ENCODE measurements at places on chromosomes 4 and X.

DNA sequence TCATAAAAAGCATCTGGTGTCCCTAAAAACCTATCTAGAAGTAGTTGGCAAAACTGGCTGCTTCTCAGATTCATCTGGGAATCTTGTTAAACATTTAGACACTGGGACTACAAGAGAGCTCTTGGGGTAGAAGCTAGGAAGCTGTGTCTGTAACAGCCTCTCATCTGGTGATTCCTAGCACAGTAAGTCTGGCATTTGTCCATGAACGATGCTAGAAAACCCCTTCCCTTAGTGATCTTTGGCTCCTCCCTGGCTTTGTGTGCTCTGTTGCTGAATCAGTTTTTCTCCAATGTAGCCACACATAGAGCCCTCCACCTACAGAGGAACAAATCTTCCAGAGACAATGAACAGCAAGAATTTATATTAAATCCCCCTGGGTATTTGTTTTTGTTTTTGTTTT, 951.7 kb upstream of the LCORL start:
- DNase-seq, result no peak

DNA sequence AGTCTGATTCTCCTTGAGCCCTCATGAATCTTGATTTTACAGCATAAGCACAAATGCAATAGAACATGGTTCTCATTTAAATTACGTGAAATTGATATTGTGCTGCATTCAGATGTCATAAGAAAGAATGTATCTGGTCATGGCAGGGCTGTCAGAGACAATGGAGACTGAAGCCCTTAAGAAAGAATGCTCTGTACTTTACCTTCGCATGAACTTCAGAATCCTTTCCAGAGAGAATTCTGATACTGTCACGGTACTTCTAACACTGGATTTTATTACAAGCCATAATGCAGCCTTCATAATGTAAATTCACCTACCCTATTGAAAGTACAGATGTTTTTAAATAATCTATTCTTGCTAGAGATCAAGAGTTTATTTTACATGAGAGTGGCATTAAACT, 677.9 kb upstream of the ADGRL3 start:
- no peak for DNase-seq

- no peak for DNase-seq
These were observed 202.1 kb downstream of the CENPC start for GRCh38 chr4:67343199-67343598.

- DNase-seq, result no peak
These were observed 85.2 kb upstream of the GPR34 start for GRCh38 chrX:41603596-41603995.

DNA sequence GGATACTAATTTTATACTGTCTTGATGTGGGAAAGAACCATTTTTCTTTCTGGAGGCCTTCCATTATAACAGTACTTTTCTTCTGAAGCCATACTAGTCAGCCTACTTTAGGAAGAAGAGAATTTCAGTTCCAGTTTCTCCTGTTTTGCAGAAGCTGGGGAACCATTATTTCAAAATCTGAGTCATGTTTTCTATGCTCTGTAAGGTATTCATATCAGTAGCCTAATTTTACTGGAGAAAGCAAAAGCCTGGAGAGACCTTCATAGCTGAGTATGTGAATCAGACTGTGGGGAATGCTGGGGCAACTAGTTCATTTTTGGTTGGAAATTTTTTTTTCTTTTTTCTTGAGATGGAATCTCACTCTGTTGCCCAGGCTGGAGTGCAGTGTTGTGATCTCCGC, 22.4 kb downstream of the AFF1 start:
- DNase-seq, result no peak

GRCh38 chrX:134821901-134822300, 163.6 kb upstream of the PLAC1 start:
- DNase-seq, result no peak

GRCh38 chrX:68432648-68433047, 647 bp downstream of the OPHN1 start:
- DNase-seq, result no peak

DNA sequence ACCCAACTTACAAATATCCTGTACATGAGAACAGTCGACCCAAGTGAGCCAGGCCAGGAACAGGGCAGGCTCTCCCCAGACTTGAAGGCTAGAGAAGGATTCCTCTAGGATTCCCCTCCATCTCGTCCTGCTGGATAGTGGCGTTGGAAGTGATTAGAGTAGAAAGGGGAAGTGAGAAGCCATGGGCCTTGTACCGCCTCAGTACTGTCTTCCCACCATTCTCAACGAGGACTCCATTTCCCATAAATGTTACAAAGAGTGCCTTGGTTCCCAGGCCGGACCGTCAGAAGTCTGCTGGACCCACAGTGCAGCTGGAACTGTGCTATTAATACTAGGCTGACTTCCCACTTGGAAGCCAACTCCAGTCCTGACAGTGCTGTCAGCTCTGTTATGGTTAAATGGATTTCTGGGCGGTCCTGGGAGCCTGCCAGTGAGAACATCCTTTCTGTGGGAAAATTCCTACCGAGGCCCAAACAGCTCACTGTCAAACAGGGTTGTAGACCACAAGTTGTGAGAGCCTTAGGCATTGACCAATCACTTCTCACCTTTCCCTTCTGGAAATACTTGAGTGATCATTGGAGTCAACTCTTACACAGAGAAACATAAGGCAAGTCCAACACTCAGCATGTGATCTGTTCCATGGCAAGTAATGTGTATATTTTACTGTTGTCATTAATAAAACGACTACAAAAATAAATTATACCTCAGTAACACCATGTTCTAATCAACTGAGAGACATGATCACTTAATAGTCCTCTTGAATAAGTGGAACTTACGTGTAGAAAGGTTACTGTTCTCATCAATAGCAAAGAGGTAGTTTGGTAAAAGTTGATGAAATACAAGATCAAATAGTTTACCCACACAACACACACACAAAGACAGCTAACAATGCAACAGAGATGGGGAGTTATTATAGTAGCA, 58.4 kb downstream of the AMELX start:
- DNase-seq, result no peak

GRCh38 chrX:47229427-47229826, 3.4 kb upstream of the USP11 start:
- DNase-seq, result no peak

GRCh38 chr4:138311771-138312535, 69.8 kb upstream of the SLC7A11 start:
- DNase-seq, result no peak

DNA sequence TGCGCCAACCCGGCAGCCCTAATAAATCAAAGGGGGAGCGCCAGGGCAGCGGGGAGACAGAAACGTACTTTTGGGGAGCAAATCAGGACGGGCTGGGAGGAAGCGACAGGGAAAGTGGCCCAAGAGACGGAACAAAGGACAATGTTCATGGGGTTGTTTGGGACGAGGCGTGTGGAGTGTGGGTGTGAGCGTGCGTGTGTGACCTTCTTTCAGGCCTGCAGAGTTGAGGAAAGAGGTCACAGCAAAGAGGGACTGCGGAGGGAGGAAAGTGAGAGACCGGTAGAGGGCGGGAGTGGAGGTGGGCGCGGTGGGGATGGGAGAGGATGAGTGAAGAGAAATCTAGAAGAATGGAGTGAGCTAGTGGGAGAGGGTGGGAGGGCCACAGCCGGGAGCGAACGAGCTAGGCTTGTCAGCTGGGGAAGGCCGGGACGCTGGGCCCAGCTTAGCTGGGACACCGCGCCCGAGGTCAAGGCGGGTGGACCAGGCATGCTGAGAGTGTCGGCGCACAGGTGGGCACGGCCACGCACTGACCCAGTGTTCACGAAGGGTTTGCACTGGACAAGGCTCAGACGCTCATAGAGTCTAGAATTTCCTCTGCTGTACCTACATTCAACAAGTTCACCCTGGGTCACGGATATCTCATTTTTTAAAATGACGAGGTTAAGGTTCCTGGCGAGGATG, 14.7 kb upstream of the PITX2 start:
- no peak for DNase-seq

- DNase-seq, result no peak
These were observed 21.8 kb upstream of the GRPR start for GRCh38 chrX:16101581-16101980.

- no peak for DNase-seq
These were observed 2.8 kb upstream of the CPLX1 start for GRCh38 chr4:828641-829271.

GRCh38 chr4:107853444-107854355, 29.0 kb downstream of the SGMS2 start:
- DNase-seq, result no peak

GRCh38 chr4:76733068-76733771, 164.7 kb downstream of the SOWAHB start:
- DNase-seq, result no peak

GRCh38 chrX:6644411-6644810, 109.5 kb upstream of the VCX3A start:
- no peak for DNase-seq

- no peak for DNase-seq
These were observed 57.3 kb upstream of the WDR19 start for GRCh38 chr4:39124885-39125599.

- no peak for DNase-seq
These were observed 1.4 kb upstream of the EMCN start for GRCh38 chr4:100519205-100519604.

GRCh38 chr4:85901500-85901899, 426.6 kb downstream of the ARHGAP24 start:
- DNase-seq, result no peak

DNA sequence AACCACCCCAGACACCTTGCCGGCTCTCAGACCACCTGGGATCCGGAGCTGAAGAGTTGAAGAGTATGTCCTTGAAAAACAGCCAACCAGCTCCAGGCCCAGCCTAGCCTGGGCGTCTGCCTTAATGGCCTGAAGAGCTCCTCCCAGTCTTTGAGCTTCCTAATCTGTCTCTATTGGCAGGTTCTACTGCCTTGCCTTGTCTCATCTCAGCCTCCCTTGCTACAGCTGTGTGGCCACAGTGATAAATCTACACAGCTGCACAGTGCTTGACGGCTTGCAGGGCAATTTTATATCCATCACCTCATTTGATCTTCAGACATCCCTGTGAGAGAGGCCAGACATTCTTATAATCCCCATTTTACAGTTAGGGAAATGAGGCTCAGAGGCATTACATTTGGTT, 19.9 kb downstream of the AWAT2 start:
- DNase-seq, result no peak

DNA sequence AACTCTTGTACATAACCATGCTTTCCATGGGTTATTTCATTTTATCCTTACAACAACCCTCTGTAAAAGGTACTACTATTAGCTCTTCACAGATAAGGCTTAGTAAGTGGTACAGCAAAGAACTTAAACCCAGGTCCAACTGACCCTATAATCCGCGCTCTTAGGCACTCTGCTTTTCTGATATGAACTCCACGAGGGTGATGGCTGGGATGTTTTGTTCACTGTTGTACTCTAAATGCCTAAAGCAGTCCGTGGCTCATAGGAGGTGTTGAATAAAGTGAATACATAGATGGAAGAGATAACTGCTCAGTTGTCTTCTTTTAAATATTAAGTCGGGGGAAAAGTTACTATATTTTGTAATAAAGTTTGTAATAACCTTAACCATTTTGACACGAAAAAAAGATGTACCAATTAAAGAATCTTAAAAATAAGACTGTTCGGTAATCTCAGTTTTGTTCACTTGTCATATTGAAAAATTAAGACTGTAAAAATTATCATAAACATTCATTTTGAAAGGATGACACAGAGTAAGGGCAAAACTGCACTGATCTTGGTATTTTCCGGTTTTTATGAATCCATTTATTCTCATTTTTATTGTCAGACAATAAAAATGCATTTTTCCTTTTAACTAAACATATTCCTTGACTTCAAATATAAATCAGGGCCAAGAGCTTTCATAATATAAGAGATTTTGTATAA, 166.5 kb downstream of the FBXW7 start:
- peak; percentile 26 for DNase-seq

GRCh38 chr4:85866508-85866907, 391.6 kb downstream of the ARHGAP24 start:
- DNase-seq, result no peak

DNA sequence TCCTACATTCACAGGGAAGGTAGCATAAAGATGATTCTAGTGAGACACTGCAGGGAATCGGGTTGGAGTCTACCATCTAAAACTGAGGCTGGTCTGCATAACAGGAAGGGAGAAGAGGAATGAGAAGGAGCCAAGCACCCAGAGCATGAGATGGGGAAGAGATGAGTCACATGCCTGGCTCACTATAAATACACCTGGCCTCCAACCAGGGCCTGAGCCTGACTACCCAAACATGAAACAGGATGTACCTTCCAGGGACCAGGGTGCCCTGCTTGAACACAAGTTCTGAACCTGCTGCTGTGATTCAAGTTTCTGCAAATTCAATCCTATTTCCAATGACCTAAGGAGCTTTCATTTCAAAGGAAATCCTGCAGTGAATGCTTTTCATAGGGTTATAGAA, 24.9 kb downstream of the CD99L2 start:
- no peak for DNase-seq

GRCh38 chr4:156798438-156798837, 173.2 kb downstream of the PDGFC start:
- no peak for DNase-seq

GRCh38 chr4:5656415-5656814, 51.9 kb downstream of the EVC2 start:
- no peak for DNase-seq

DNA sequence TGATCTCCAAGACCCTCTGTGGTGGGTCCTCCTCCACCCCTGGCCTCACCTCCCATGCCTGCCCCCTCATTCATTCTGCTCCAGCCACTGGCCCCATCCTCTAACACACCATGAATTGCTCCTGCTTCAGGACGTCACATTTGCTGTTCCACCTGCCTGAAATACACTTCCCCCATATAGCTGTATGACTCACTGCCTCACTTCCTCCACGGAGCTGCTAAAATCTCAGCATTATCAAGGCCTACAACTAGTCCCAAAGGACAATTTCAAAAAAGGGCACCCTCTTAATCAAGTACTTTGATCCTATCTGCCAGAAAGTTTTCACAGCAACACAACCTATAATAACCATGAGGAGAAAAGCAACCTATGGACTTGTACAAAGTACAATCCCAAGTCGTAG, 43.6 kb upstream of the PHOX2B start:
- DNase-seq, result no peak

DNA sequence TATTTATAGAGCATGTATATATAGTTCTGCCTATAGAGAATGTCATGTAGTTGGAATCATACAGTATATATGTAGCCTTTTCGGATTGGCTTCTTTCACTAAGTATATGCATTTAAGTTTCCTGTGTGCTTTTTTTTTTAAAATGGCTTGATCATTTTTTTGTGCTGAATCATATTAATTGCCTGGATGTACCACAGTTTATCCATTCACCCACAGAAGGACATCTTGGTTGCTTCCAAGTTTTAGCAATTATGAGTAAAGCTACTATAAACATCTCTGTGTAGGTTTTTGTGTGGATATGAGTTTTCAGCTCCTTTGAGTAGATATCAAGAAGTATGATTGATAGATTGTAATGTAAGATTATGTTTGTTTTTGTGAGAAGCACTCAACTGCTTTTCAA, 23.8 kb downstream of the PTTG2 start:
- no peak for DNase-seq

GRCh38 chr4:138399081-138399480, 156.9 kb upstream of the SLC7A11 start:
- no peak for DNase-seq

DNA sequence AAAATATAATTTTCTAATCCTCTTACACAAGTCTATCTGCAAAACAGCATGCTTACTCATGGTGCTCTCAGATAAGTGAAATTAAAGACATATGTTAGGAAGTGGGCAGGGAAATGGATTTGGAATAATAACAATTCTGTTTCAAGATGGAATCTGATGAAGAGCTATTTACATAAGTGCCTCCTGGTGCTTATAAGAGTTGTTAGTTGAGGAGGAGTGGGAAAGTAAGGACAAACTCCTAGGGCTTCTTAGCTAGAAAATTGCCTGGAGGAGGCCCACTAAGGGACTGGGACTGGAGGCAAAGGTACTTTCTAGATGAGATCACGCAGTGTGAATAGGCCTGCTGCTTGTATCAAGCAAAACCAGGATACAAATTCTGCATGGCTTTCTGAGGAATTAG, 939.8 kb downstream of the GLUD2 start:
- no peak for DNase-seq

Measured in NCI-H1436 treated with DMSO at 0.1 percent for 48 hours (cell line).